Naive thymus-derived CD8-positive, alpha-beta T cell (primary cell): ENCODE measurements at places on chromosomes 3 and 15.

DNA sequence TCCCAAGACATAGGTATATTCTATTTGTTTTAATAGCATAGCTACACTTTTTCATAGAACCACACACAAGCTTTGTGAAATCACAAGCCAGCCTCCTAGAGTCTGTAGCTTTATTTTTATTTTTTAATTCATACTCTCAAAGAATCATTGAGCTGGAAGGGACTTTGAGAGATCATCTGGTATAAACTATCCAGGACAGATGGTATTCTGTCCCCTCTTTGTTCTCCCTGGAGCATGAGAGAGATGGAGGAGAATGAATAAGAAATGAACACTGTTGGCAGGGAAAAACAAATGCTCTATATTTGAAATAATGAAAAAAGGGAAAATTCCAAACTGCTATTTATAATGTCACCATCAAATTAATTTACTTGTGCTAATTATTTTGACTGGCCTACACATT is 338.7 kb upstream of the IL12A start:
- no peak for DNase-seq

- DNase-seq = peak; percentile 72
Observed at GRCh38 chr3:134294302-134295280, 43.9 kb upstream of the RYK start.

GRCh38 chr3:157310329-157311052 is 126.2 kb upstream of the PTX3 start:
- no peak for DNase-seq

DNA sequence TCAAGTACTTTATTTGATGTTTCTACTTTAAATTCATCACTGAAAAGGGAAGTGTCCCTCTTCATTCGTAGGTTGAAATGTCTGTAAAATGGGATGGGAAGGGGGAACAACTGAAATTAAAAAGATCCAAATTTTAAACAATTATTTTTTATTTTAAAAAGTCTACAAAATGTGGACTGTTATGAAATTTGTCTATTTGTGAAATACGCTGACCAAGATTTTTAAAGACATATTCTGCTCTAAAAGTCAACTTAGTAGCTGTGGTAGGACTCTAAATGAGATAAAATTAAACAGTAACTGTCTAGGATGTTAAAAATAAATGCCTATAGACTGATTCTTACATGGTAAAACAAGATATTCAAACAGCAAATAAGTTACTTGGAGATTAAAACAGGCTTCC is 67.3 kb downstream of the ADAM10 start:
- no peak for DNase-seq

- DNase-seq = no peak
Observed at GRCh38 chr3:34109846-34110245, 311.4 kb downstream of the PDCD6IP start.

- no peak for DNase-seq
Observed at GRCh38 chr15:36323615-36324014, 255.8 kb upstream of the CDIN1 start.

- DNase-seq = no peak
Observed at GRCh38 chr3:23459465-23459864, 256.3 kb downstream of the UBE2E2 start.

GRCh38 chr3:138473391-138473790 is 39.0 kb downstream of the ESYT3 start:
- DNase-seq = no peak

DNA sequence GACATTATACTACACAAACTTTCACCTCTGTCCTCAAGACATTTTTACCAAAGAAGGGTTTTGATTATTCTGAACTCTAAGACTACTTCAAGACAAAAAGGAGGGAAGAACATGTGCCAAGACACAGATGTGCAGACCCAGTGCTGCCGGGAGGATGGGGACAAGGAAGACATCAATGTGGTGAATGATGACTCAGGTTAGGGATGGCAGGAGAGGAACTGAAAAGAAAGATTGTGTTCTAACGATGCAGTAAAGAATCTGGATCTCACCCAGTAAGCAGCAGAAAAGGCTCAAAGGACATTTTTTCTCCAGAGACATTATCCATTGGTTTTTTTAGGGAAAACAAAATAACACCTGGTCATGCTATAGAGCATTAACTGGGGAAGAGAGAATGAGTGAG is 449.9 kb upstream of the NR2F2 start:
- no peak for DNase-seq

GRCh38 chr15:51051776-51052175 is 42.9 kb downstream of the TNFAIP8L3 start:
- no peak for DNase-seq
